Stimulated activated CD8-positive, alpha-beta memory T cell treated with anti-CD3 and anti-CD28 coated beads, Interleukin-4, amount 100 ng/mL, for 4 hours (primary cell): ENCODE measurements at places on chromosomes 3 and 15.

DNA sequence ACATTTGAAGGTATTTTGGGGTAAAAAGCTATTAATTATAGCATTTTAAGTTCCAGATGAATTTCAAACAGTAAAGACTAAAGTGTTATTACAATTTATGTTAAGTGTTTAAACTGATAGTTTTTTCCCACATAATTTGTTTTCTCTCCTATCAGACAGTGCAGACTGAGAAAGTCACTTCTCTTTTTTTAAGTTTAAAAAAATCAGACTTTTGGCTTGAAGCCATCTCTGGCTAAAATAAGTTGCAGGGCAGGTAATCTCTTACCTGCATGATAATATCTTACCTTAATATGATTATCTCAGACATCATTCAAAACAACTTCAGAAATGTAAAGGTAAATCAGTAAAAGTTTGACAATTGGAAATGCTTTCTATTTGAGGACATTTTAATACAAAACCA is 21.5 kb upstream of the RAB6B start:
- DNase-seq = no peak

- DNase-seq = no peak
These were observed 610.2 kb downstream of the TBL1XR1 start for GRCh38 chr3:176587089-176587488.

DNA sequence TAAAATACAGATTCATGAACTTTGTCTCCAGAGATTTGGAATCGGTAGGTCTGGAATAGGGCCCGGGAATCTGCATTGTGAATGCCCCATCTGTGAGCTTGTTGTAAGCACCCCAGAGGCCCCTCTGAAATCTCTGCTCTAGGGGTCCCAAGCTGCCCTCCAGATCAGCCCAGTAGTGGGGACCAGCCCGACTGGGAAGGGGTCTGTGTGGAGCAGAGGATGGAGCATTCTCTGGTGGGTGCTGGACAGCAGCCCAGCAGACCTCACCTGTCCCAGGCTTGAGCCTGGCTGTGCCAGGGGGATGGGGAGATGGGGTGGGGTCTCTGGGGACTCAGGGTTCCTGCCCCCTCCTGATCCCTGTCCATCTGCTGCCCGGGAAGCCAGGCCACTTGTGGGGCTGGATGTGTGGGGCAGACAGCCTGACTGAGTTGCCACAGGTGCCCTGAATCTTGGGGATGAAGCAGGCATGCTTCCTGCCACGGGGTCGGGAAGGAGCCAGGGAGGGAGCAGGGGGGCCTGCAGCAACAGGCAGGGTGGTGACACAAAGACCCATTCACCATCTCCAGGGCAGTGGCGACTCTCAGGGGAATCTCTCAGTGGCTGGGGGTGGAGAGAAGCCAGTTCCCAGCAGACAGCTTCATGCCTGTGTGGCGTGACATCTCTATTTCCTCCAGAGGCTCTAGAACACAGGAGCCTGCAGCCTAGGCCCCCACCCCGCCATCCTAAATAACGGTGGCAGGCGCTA is 99.3 kb downstream of the WNT7A start:
- no peak for DNase-seq

DNA sequence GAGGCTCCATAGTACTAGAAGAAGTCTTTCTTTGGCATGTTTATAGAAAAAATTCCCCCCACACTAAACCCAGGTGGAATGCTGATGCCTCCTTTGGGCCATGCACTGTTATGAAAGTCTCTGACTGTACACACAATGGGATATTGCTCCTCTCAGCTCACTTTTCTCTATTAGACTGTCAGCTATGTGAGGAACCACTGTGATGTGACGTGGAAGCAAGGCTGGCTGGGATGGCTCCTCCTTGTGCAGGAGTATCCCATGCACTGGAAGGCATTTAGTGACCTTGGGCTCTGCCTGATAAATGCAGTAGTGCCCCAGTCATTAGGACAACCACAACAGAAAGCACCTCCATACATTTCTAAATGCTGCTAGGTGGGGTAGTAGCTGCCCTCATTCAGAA is 5.7 kb upstream of the FRMD4B start:
- DNase-seq = no peak

DNA sequence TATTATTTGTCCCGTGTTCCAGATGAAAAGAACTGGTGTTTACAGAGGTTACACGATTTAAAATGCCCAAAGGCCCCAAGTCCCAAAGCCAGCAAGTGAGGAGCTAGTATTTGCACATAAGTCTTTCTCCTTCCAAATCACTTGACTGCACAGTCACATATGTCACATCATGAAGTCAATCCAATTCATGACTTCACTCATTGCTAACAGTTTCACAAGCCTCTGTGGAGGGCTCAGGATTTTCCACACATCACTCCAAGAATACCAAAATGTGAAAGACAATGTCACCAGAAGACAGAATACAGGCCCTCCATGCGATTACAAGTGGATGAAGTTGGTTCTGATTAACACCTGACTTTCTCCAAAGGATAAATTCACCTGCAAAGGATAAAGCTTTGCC is 283.1 kb upstream of the UBE2E2 start:
- no peak for DNase-seq

GRCh38 chr3:10517627-10518026 is 12.2 kb upstream of the ATP2B2 start:
- DNase-seq = no peak

DNA sequence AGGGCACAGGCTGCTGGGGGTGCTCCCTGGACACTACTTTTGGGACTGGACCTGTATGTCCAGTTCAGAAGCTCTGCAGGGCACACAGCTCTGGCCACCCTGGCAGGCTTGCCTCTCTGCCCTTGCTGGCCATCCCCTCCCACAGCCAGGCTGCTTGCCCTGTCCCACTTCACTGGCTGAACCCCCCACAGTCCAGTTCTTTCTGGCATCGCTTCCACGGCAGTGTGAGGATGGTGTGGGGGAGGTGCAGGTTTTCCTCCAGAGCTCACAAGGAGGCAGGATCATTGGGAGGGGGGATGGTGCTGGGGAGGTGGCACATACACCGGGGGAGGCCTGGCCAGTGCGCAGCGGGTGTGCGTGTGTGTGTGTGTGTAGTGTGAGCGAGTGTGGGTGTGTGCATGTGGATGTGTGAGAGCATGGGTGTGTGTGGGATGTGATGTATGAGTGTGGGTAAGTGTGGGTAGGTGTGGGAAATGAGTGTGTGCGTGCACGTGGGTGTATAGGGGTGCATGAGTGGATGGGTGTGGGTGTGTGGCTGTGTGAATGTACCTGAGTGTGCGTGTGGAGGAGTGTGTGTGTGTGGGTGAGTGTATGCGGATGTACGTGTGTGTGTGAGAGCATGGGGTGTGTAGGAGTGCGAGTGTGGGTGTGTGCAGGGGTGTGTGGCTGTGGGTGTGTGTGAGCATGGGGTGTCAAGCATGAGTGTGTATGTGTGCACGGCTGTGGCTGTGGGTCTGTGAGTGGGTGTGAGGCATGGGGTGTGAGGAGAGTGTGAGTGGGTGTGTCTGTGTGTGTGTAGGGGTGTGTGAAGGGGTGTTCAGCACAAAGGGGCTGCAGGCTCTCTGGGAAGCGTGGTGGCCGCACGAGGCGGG is 155.2 kb downstream of the NSMCE3 start:
- no peak for DNase-seq

DNA sequence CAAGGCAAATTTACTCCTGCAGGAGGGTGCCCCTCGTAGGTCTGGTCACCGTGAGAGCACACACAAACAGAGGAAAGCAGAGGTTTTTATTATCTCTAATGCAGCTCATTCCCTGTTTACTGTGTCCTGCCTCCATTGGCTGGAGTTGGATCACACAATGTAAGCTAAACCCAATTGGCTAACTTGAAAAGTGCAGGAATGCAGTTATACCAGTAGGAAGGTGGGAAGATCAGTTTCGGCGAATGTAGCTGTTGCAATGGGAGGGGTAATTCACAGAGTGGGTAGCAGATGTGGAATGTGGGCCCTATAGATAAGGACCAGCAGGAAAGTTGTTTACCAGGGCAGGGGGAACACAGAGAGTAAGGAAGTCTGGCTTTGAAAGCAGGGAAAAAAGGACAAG is 42.5 kb upstream of the NPAP1 start:
- DNase-seq = no peak

DNA sequence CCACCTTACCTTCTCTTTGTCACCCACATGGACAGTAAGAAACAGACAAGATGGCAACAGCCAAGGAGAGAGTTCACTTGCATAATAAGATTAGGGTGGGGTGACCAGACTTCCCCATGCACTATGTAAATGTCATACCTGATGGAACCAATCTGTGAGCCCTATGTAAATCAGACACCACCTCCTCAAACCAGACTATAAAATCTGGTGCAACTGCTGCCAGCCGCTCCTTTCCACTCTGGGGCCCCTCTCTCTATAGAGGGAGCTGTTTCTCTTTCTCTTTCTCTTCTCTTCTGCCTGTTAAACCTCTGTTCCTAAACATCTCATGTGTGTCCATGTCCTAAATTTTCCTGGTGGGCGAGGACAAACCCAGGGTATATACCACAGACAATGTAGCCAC is 405.5 kb upstream of the CNTN4 start:
- DNase-seq = no peak
